NK-92 treated with Interleukin-12 subunit alpha and Interleukin-12 subunit beta, amount 100 ng/mL, for 24 hours (cell line): ENCODE measurements at places on chromosomes 7 and 10.

GRCh38 chr7:37901236-37901827 lies 15.3 kb downstream of the SFRP4 start:
- DNase-seq = no peak

DNA sequence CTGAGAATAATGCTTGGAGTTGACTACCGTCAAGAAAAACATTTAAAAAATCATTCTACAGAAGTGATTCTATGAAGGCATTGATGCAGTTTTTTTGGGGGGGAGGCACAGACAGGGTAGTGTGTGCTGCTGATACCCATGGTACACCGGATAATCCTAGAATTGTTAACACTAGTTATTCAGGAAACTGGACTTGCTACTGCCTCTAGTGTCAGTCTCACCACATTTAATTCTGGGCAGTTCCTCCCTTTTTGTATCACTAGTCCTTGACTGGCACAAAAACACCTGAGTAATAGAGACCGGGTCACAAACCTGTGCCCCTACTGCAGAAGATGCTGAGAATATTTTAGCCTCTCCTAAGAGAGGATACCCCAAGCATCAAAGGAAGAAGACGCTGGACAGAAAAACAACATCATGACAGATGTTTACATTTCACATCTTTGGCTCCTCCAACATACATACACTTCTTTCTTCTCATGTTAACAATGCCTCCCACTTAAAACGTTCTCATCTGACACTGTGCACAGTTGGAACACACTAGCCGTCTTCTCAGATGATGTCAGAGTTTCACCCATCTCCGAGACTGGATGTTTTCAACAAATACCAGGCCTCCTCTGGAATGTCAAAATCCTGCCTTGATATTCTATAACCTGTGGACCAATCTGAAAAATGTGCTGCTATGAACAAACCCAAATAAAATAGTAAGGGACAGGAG lies 13.1 kb upstream of the TCAF1 start:
- DNase-seq = no peak

DNA sequence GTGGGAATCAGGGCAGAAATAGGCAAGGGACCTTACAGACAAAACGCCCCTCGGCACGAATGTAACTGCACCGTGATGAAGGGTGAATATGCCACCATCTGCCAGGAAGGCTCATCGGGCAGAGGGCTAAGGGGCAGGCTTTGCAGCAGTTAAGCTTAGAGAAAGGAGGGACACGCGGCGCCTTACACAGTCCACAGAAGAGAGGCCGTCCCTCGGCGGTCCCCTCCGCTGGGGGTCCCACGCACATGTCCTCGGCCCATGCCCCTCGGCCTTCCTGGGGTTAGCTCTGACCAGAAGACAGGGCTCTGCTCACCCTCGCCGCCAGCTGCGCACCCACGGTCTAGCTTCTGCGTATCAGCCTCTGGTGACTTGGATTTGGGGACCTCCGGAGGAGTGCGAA lies 141.1 kb downstream of the DYNC2I1 start:
- no peak for DNase-seq

- DNase-seq = no peak
These were observed 63.1 kb downstream of the EEPD1 start for GRCh38 chr7:36216063-36216684.

GRCh38 chr7:150586068-150586784 lies 19.0 kb downstream of the GIMAP4 start:
- DNase-seq = no peak

DNA sequence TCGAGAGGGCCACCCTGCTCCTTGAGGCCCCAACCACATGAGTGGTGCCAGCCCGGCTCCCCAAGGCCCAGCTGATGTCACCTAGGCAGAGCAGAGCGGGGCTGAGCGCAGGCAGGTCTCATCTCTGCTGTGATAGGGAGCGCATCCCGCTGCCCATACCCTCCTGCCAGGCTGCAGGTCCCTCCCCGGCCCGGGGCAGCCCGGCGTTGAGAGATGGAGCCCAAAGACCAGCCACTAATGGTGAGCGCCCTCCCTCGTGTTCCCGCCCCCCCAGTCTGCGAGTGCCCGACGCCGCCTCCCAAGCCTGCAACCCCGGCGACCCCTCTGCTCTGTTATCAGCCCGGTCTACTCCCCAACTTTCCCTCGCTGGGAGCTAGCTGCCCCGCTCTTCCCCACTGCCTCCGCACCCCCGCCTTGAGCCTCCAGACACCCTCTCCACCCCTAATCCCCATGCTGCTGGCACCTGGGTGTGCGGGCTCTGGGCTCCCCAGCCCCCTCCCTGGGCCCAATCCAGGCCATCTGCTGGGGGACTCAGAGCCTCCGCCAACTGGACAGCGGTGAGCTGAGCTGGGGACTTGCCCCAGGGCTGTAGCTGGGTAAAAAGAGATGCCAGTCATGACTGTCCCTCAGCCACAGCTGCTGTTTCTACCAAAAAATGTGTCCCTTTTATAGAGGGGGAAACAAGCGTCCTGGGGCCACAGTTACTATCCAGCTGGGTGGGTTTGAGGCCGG lies 19.7 kb upstream of the CHST12 start:
- DNase-seq = no peak
